ENCODE measurements at places on chromosomes 7 and 10.

- no peak for DNase-seq
Measured at GRCh38 chr10:67036808-67037207, 111.0 kb downstream of the LRRTM3 start.

DNA sequence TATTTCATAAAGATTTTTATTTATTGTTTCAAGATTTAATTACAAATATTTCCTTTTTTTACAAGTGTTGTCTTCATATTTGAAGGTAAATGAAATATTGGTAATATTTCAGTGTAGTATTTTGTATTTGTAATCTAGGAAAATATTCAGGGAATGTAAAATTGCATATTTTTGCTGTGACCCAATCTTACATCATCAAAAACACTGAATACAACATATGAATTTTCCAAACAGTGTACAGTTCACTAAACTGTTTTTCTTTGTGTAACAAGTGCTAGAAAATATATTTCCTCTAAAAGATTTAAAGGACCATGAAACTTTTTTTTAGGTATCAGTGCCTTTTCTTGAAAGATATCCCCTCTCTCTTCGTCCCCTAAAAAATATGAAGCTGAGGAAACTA is 251.9 kb upstream of the KCND2 start:
- DNase-seq: no peak

DNA sequence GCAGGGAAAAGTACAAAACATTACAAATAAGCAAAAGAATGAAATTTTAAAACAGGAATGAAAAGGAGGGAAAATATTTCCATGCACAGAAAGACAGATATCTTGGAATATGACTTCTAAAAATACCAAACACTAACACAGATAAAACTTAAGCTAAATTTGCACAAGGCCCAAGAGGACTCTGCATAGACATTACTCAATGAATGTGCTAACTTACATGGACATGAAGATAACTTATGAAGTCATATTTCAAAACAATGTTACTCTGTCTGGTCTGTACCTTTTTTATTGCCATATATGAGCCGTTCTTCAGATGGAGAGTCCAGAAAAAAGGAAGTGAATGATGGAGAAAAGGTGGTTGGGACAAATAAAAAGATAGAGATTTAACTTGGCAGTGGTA is 15.0 kb upstream of the MSS51 start:
- DNase-seq: no peak

DNA sequence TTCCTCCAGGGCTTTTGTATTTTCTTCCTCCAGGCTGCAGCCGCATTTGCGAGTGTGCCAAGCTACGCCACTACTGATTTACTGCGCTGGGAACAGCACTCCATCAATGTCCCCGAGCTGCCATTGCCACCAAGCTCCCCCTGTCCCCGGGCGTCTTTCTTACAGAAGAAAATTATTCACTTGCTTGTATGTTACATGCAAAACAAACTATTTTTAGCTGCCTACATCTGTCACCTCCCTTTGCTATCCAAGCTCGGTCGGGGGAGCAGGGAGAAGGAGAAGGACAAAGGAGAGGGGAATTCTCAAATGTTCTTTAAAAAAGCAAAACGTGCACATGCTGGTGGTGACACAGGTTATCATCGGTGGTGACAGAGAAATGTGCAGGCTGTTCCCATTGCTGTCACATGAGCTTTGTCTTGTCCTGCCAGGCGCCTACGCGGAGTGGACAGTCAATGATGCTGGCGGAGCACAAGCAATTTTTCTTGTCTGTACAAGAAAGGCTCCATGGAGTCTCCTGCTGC is 93.1 kb downstream of the ADARB2 start:
- DNase-seq: no peak

Data from stimulated activated CD4-positive, alpha-beta T cell treated with anti-CD3 and anti-CD28 coated beads, Interleukin-2, amount 100 ng/mL, for 48 hours (primary cell).